ENCODE measurements at places on chromosomes 7 and 10.

GRCh38 chr7:25515633-25516275 is 287.5 kb upstream of the NPVF start:
- no peak for DNase-seq

DNA sequence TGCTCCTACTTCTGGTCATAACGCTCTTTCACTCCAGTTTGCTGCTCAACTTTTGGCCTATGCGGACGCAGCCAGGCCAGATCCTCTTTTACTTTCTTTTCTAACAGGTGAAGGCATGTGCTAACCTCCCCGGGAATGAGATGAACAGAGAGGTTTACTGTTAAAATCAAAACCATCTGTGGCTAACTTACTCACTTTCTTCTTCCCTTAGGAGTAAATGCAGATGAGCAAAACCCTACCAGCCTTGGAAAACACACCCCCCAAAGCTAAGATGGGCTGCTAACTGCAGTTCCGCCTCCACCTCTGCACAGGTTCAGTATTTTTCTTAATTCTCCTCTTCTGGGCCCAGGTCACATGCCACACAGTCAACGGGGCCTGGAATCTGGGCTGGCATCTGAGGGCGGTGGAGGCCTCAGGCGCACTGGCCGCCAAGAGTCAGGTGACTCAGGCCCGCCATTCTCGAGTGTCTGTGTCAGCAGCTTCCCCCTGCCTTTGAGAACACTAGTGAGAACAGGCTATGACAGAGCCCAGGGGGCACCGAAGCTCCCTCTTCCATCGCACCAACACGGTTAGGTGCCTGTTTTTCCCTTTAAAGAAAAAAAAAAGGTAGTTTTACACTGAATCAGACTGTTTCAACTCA is 11.1 kb downstream of the FAM53B start:
- no peak for DNase-seq

- peak; percentile 91 for DNase-seq
Observed at GRCh38 chr7:80147543-80148391, 13.1 kb downstream of the GNAI1 start.

DNA sequence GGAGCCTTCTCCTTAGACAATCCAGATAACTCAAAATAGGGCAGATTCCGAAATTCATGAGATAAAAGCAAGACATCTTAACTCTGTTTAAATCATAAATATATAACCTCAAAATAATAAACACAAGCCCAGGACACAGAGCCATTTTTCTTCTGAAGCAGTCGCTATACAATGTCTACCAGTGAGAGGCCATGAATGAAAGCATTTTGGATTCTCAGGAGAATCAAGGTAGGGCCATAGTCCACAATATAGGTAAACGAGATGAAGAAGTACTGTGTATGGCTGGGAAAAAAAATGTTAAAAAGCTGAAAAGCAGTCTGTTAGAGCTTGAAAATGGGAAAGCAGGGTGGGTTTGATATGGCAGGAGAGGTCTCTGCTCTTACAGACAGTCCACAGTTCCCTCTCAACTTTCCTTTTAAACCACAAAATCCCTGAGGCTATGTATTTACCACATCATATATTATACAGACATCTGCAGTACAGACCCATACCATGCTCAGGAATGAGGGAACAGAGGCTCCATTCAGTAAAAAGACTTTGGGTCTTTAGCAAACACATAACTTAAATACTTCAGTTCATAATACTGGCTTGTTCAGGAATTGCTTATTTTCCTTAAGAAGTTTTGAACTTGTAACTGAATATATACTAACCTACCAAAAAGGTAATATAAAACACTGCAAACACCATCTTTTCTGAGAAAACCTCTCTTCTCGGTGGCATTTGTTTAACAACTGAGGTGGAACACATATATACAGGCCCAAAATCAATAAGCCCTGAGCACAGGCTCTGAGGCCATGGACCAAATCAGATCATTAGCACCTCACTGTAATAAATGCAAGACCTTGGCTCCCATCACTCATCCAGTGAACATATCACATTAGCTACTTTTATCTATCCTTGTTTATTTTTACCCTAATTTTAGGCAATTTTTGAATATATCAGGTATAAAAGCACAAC is 109.3 kb downstream of the SORBS1 start:
- DNase-seq: no peak

DNA sequence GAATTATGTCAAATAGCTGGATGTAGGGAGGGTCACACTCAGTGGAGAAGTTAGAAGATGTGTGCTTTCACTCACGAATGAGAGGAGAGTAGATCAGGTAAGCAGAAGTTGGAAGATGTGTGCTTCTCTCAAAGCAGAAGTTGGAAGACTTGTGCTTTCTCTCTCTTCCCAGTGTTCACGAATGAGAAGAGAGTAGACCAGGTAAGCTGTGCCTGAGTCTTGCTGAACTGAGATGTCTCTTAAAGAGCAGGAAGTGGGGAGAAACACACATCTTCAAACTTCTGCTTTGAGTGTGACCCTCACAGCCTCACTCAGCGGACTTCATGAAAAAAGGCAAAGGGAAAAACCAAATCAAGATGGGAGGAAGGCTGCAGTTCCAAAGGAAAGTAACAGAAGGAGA is 7.0 kb upstream of the TMEM243 start:
- no peak for DNase-seq

GRCh38 chr10:132582771-132583170 is 45.2 kb downstream of the INPP5A start:
- no peak for DNase-seq

GRCh38 chr7:79612903-79613302 is 159.4 kb upstream of the MAGI2 start:
- no peak for DNase-seq

DNA sequence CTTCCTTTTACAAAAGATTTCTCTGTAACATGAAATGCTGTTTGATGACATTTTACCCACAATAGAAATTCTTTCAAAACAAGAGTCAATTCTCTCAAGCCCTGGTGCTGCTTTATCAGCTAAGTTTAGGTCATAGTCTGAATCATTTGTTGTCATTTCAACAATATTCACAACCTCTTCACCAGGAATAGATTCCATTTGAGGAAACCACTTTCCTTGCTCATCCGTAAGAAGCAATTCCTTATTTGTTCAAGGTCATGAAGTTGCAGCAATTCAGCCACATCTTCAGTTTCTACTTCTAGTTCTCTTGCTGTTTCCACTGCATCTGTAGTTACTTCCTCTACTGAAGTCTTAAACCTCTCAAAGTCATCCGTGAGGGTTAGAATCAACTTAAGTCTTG is 315.3 kb downstream of the TYW1 start:
- no peak for DNase-seq

All from fibroblast of skin of left biceps (primary cell).